BJ (cell line): ENCODE measurements at places on chromosomes 16 and 17. TPM values are rescaled to one million over a fixed set of nuclear protein-coding genes. Genes with fewer than 3 reads are reported as not detected.

GPR142 gene
- not detected in 2 replicates for polyA plus RNA-seq

SMTNL2 gene
- not detected in 2 replicates for polyA plus RNA-seq

OR1A1 gene
- polyA plus RNA-seq: not detected in 2 replicates

CARD14 gene
- not detected in 2 replicates for polyA plus RNA-seq

GRCh38 chr17:73205459-73205961, 12.7 kb downstream of the COG1 start:
- no peak for DNase-seq

DNA sequence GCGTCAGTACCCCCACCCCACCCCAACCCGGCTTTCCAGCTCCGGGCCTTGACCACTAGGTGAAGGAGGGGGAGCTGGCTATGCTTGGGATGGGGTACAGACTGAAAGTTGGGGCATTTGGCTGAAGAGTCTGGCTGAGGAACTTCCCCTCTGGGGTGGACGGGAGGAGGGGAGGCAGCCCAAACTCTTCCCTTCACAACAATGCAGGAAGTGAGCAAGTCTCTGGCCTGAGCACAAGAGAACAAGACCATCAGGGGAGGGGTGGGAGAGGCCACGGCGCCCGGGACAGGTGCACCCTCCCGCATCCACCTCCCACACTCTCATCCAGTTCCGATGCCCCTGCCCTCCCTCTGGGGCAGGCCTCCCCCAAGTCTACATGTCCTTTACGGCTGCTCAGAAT, 5.6 kb downstream of the USH1G start:
- DNase-seq: no peak

GRCh38 chr17:42311240-42312034, 23.1 kb downstream of the STAT5A start:
- no peak for DNase-seq

GRCh38 chr16:82675300-82675699, 48.5 kb downstream of the CDH13 start:
- DNase-seq: peak; percentile 76

- DNase-seq: no peak
Measured at GRCh38 chr16:55552621-55553020, 13.9 kb upstream of the CAPNS2 start.

GRCh38 chr16:56309008-56309407, 116.3 kb downstream of the AMFR start:
- DNase-seq: no peak

- no peak for DNase-seq
Measured at GRCh38 chr17:6671431-6671830, 19.9 kb downstream of the C17orf100 start.

DNA sequence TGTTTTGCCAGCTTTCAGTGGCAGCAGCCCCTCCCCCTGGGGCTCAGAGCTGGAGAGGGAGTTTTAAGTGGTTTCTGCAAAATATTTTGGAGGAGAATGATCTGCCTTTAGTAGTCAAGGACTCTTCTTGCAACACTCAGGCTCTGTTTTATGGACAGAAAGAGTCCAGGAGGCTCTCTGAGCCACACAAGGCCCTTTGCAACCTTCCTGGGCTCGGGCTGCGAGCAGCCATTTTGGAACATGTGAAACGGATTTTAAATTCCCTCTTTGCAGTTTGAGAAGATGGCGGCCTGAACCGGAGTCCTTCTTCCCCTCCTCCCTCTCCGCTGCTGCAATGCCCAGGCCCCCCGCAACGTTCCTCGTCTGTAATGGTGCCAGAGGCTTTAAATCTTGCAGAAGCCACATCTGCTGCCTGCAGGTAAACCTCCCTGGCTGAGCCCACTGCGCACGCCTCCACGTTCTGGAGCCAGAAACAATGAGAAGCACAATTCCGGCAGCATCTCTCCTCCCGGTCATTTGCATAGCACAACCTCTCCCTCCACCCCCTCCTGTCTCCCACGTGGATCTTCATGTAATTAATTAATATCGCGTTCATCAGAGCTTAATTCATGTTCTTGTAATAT, 386.1 kb downstream of the SEC14L1 start:
- no peak for DNase-seq

- DNase-seq: no peak
Measured at GRCh38 chr17:1239210-1239609, 31.0 kb upstream of the BHLHA9 start.

GRCh38 chr16:76360404-76360803, 83.2 kb downstream of the CNTNAP4 start:
- DNase-seq: no peak

DNA sequence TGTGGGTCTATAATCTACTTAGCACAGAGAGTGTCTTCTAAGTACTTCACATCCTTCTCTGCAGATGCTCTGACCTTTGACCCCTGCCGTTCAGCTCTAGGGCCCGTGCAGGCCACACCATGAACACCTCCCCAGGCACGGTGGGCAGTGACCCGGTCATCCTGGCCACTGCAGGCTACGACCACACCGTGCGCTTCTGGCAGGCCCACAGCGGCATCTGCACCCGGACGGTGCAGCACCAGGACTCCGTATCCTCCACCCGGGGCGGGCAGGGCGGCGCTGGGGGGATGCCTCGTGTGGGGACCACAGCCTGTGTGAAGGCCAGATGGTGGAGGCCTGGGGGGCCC, 686 bp downstream of the MLST8 start:
- DNase-seq: no peak

GRCh38 chr17:53724726-53725125, 98.0 kb upstream of the KIF2B start:
- no peak for DNase-seq

DNA sequence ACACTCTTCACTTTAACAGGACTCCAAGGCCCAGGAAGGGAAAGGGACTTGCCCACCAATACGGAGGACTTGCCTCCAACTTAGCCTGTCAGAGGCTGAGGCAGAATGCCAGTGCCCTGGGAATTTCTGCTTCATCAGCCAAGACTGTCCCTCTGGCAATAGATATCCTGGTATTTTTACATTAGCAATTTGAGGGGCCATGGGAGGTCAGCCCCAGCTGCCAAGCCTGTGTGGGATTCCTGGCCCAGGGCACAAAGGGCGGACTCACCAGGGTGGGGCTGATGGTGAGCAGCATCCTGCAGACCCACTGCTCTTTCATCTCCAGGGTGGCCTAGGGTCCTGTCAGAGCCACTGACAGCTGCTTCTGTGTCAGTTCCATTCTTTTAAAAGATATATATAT, 78.3 kb upstream of the CIBAR2 start:
- no peak for DNase-seq

DNA sequence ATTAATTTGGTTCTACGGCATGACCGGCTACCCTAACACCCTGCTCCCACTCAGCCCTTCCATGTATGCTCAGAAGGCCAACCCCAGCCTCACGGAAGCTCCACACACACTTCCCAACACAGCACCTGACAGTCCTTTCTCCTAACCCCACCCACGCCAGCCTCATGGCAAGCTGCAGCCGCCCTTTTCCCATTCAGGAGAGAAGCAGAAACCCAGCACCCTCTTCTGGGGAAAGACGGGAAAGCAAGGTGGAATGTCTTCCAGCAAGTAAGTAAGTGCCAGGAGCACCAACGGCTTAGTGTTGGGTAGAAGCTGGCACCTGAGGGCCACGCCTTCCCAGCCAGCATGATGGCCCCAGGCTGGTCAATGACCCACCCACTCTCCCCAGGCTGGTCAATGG, 32.1 kb downstream of the ABR start:
- no peak for DNase-seq

- DNase-seq: no peak
Measured at GRCh38 chr17:56395787-56396186, 197.7 kb upstream of the NOG start.

GRCh38 chr17:80262775-80263244, 2.2 kb downstream of the RNF213 start:
- DNase-seq: no peak

DNA sequence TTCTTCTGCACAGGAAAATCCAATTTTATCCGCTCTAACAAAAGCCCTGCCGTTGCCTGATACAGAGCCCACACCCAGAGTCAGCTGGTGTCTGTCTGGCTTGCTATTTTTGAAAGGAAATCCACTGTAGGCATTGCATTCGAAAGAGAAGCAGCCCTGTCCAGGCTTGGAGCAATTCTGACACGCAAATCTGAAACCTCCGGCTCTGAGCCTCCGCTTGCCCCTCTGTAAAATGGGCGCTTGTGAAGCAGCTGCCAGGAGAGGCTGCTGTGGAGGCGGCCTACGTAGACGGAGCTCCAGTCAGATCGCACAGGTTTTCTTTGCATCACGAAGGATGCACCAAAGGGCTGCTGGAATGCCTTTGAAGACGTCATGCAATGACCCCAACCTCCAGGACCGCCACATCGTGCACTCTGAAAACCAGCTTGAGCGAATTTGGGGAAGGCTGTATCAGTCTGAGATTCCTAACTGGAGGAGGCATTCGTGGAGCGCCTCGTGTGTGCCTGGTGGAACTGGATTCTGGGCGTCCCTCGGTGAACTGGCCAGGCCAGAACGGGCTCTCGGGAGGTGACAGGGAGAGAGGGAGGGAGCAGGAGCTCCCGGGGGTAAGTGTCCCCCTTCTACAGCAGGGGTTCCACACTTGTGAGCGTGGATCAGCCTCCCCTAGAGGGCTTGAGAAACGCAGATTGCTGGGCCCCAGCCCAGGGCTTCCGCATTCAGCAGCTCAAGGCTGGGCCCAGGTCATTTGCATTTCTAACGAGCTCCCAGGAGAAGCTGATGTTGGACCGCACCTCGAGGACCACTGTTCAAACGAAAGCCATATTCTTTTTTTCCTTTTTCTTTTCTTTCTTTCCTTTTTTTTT, 215.5 kb downstream of the MRTFB start:
- DNase-seq: no peak

DNA sequence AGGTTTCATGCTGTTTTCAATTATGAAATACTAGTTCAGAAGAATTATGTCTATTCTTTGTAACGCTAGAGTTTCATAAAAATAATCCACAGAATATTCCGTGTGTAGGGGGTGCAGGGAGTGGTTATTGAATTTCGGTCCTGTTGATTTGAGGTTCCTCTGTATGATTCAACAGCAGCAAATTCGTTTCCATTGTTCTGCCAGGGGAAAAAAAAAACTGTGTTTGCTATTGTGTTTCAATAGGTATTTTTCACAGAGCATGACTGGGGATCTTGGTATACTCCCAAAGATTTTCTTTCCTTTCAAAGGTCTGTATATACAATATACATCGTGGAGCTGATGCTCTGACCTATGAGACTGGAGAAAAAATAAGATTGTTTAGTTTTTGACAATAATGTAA, 15.8 kb downstream of the SHISA9 start:
- no peak for DNase-seq

DNA sequence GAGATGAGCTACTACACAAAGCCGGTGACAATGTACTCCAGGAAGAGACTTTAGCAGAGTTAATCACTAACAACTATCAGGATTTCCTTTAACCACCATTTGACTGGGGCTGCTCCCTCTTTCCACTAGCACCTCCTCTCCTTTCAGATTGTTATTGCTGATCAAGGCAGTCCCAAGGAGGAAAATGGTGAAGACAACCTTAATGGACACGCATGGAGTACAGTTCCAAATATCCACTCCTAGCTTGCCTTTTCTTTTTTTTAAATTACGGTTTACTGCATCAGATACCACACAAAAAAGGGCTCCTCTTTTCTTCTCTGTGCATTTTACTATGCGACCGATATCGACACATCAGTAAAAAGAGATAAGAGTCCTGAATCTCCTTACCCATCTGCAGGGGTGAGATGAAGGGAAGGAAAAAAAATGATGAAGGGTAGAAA, 30.9 kb downstream of the FAM222B start:
- DNase-seq: no peak

- no peak for DNase-seq
Measured at GRCh38 chr16:85988723-85989313, 89.9 kb downstream of the IRF8 start.

DNA sequence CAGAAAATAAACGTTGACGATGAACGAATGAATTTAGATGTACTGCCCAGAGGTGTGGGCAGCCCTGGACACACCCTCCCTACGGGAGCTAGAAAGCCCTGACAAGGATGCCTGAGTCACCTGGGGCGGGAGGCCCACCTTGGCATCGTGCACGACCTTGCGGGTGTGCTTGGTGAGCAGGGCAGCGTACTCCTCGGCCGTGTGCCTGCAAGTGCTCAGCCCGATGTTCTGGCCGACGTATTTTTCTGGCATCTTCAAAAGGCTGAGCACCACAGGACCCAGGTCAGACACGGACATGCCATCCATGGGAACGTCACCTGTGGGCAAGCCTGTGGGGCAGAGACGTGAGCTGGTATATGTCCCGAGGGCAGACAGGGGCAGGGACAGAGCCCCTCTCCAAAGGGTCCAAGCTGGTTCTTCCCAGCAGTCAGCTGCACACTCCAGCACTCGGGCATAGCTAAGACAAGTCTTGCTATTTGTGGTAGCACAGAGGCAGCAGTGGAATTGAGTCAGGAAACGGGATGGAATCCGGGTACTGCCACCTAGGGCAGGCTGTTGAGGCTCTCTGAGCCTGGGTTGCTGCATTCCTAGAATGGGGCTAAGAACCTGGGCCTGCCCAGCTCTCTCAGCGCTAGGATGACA, 10.8 kb downstream of the NMRAL1 start:
- no peak for DNase-seq

- no peak for DNase-seq
Measured at GRCh38 chr17:78529871-78530670, 47.1 kb downstream of the DNAH17 start.

DNA sequence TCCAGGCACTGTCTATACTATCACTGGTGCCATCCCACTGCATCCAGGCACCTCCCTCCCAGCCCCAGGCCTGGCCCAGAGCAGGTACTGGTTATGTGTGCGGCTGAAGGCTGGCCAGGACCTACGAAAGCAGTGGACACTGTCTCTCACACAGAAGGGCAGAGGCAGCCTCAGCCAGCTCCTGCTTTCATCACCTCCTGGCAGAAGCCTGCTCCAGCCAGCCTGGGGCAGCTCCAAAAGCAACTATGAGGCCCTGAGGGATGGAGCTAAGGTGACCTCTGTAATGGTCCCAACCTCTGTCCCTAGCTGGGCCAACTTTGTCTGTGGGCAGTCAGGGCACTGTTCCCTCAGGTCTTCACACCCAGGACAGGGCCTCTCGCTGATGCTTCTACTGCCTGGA, 18.8 kb downstream of the HSD11B2 start:
- no peak for DNase-seq
